T-helper 17 cell (primary cell): ENCODE measurements at places on chromosomes 16 and 17.

GRCh38 chr17:77677630-77678029 lies 280.9 kb upstream of the TNRC6C start:
- no peak for DNase-seq

- no peak for DNase-seq
Observed at GRCh38 chr17:17384961-17385360, 81.8 kb downstream of the NT5M start.

DNA sequence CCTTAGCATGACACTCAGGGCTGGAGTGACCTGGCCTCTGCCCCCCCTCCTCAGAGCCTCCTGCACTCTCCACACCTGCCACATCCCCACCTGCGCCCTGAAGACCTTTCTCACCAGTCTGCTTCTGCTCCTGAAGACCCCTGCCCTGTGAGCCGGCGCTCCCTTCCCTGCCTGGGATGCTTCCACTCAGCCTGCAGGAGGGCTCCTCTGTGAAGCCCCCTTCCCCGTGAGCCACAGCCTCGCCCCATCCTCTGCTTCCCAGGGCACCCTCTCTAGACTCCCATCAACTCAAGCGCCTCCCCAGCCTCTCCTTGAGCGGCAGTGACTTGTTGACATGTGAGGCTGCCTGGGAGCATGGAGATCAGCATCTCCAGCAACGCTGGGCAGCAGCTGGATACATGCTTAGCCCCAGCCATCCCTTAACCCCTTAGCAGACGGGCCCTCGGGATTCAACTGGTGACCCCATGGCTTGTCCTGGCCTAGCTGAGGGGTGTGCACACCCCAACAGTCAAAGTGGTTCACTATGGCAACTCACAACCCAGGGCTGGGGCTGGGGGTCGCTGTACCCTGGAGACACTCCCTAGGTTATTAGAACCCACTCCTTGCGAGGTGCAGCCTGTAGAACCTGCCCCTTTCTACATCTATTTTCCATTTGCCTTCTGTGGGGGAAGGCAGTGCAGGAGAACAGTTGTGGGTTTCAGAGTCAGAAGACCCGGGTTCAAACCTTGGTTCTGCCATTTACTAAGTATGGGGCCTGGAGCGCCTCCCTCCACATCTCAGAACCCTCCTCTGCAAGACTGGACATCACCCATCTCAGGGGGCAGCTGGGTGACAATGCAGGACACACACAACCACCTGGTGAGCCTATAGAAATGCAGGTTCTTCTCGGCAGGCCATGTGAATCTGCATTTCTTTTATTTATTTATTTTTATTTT lies 21.5 kb downstream of the TMEM235 start:
- no peak for DNase-seq

GRCh38 chr16:11064851-11065250 lies 120.5 kb downstream of the CLEC16A start:
- DNase-seq: no peak

DNA sequence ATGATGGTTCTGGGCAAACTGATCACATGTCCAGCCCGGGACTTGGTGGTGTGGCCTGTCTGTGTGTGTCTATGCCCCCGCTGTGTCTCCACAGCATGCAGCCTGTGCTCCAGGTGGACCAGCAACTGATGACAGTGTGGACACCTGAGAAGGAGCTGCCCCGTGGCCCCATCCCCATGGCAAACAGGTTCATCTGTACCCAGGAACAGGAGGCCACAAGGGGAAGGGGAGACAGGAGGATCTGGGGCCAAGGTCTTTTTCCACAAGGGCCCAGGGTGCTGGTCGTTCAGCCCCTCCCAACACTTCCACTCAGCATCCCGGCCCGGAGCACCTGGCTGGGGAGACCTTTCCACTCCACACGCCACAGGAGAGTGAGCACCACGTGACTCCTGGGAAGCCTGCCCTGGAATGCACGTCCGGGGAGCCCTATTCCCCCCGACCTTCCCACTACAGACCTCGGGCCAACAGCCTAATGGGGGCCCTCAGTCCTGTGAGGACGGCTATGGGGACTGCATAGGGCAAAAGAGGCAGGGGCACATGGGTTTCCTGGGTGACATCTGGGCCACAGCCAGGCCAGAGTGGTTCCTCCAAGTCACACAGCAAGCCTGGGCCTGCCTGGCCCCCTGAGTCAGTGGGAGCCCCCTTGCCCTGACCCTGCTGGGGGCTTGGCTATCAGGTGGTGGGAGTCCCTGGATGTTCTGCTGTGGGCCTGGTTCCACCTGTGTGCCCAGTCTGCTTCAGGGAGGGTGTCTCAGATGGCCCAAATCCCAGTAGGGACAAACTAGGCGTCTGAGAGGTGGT lies 20.8 kb upstream of the NXPH3 start:
- DNase-seq: no peak

- DNase-seq: no peak
Observed at GRCh38 chr17:46930051-46930450, 7.1 kb downstream of the GOSR2 start.

DNA sequence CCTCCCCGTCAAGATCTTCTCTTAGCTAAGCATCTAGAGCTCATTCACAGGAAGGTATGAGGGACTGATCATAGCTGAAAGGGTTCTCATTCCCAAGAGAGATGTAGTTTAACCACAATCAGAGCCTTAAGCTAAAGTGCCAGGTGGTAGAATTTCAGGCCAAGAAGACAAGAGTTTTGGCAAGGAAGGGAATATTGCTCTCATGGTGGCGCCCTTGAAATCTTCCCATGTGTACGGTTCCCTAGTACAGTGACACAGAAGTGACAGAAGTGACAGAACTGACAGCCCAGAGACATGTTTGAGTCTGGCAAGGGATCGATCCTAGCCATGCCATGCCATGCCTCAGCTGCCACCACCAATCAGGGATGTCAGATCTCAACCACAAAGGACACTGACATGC lies 2.5 kb downstream of the GRIN2C start:
- no peak for DNase-seq

- DNase-seq: no peak
Observed at GRCh38 chr17:36849871-36850348, 87.4 kb upstream of the LHX1 start.

DNA sequence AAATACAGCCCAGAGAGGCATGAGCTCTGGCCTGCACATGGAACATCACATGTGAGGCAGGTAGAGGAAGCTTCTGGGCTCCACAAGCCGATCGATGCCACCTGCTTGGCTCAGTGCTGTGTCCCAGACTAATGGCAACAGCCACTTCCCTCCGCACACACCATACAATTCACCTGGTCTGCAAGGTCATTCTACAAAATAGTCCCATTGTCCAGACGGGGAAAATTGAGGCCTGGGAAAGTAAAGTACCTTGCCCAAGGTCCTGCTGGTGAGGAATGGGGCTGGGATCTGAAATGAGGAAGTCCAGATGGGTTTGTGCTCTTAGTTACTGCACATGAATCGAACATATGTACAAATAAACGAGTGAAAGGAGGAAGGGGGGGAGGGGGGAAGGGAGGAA lies 88.0 kb downstream of the LITAF start:
- DNase-seq: no peak

- DNase-seq: no peak
Observed at GRCh38 chr16:23320693-23321092, 18.6 kb downstream of the SCNN1B start.

DNA sequence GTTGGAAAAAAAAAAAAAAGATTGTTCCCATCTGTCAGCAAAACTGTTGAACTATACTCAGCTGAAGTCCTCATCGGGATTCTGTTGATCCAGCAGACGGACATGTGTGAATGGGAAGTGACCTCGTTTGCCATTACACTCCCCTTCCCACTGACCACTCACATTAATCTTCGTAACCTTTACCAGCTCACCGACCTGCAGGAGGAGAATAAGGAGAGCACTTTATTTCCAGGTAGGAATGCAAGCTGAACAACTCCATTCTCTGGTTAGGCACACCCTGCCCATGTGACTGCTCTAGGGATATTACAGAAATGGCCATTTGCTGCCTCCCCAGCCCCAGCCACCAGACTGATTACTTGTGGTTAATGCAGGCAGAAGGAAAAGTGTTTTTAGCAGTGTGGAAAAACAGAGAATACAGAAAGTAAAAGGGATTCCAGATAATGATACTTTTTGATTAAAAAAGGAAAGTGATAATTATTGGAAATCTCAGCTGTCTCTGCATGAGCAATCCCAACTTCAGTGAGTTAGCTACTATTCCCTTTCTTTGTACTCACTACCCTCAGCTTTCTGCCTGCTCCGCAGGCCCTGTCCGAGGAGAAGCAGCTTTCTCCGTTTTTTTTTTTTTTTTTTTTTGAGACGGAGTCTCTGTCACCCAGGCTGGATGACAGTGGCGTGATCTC lies 23.6 kb upstream of the YWHAE start:
- no peak for DNase-seq

DNA sequence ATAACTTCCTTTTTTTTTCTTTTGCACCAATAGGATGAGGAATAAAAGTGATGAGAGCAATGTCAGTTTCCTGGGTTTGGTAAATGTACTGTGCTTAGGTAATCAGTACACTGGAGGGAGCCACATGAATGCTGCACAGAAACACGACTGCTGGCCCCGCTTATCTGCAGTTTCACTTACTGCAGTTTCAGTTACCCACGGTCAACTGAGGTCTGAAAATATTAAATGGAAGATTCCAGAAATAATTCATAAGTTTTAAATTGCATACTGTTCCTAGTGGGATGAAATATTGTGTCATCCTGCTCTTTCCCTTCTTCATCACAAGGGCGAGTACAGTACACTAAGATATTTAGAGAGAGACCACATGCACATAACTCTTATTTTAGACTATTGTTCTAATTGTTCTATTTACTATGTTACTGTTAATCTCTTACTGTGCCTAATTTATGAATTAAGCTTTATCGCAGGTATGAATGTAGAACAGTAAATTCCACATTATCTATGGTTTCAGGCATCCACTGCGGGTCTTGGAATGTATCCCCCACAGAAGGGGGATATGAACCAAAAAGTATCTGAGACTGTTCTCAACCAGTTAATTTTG lies 6.4 kb upstream of the LGALS3BP start:
- DNase-seq: no peak

GRCh38 chr16:30430428-30430970 lies 669 bp upstream of the DCTPP1 start:
- DNase-seq: no peak

DNA sequence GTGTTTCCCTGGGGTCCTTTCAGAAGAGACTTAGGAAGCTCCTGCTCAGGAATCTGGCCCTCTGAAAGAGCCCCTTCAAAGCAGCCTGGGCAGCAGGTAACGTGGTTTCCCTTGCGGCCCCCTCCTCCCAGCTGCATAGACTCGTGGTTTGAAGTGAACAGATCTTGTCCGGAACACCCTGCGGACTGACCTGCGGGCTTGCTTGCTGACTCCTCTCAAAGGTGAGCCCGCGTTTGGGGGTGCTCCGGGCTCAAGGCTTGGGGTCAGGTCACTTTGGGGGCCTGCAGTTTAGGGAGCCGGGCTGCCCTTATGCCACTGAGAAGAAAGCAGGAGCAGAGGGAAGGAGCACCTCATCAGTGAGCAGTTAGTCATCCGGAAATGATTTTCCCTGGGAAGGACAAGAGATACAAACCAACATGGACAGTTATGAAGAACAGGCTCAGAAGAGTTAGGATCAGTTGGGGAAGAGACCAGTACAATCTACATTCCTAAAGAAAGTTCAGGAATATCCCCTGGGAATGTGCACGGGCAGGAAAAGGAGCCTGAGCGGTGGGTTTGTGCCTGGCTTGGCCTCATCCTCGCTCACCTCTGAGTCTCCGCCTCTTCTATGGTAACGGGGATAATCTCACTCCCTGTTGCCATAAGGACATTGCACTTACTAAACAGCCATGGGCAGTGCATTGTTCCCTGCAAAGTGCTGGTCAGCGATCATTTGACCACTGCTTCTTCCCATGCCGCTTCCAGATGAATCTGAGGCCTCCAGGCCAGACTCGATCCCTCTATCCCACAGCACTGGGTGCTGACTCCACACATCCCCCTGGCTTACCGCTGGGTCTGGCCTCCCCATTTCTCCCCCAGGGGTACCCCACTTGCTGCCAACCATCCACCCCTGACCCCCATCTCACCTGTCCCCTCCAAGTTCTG lies 10.0 kb downstream of the LDHD start:
- no peak for DNase-seq

GRCh38 chr17:49764559-49765180 lies 739 bp upstream of the FAM117A start:
- DNase-seq: no peak

- no peak for DNase-seq
Observed at GRCh38 chr16:89277641-89278341, 60.3 kb downstream of the ZNF778 start.

DNA sequence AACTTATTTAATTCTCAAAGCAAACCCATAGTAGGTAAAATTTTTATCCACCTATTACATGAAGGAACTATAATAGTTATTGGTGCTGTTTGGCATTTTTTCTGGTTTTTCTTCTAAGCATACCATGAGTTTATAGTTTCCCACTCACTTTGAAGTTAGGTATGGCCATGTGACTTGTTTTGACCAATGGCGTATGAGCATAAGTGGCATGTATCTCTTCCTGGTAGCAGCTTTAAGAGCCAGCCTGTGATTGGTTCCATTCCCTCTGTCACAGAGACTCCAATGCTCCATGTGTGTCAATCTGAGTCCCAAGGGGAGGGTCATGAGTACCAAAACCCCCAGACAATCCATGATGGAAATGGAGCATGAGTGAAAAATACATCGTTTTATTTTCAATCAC lies 282.9 kb upstream of the N4BP1 start:
- DNase-seq: no peak

DNA sequence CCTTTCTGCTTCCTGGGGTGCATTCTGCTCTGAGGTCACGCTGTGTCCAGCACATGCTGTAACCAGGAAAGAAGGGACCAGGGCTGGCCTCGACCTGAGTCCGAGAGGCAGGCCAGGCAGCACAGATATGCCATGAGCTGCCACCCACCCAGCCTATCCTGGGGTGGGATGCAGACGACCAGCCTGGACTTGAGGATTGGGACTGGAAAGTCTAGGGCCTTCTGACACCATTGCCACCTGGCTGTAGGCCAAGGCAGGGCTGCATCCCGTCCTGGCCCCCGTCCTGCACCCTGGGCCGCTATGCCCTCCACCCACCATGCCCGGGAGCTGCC lies 14.3 kb downstream of the ENGASE start:
- no peak for DNase-seq

DNA sequence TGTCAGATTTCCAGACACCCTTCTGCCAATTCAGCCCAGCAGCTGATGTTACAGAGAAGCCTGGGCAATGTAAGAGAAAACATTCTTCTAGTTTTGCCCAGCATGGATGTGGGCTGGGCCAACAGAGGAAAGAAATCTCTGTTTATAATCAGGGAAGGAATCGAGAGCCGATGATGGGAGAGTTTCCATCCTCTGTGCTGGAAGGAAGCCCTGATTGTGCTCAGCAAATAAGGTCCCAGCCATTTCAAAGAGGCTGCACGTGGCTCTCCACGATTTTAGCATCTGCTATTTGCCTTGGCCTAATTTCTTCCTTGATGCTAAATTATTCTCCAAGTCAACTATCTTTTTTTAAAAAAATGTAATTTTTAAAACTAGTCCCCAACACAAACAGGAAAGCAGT lies 70.0 kb downstream of the IRX6 start:
- no peak for DNase-seq
